ENCODE measurements at places on chromosomes 7 and 10. TPM values are rescaled to one million over a fixed set of nuclear protein-coding genes. Genes with fewer than 3 reads are reported as not detected.

Gene STEAP1B
- 0.17 TPM for total RNA-seq

Gene OR6V1
- not detected for total RNA-seq

Gene GCK
- total RNA-seq, result not detected

Gene LIPK
- total RNA-seq, result not detected

Gene SKAP2
- 17.5 TPM for total RNA-seq

Gene PPP1R17
- not detected for total RNA-seq

Gene LEP
- not detected for total RNA-seq

Gene ADAMTS14
- total RNA-seq, result 0.16 TPM

Gene PHKG1
- 0.48 TPM for total RNA-seq

Gene ATOH7
- total RNA-seq, result 0.10 TPM

Gene ANAPC16
- 60.5 TPM for total RNA-seq

Gene CYP17A1
- not detected for total RNA-seq

Gene C7orf33
- not detected for total RNA-seq
